ENCODE measurements at places on chromosomes 4 and X. TPM values are rescaled to one million over a fixed set of nuclear protein-coding genes. Genes with fewer than 3 reads are reported as not detected.

RIBC1 gene
- polyA plus RNA-seq, result 4.4 TPM

NAT8L gene
- 36.3 TPM for polyA plus RNA-seq

C1QTNF7 gene
- polyA plus RNA-seq, result 0.22 TPM

AKAP4 gene
- polyA plus RNA-seq, result not detected

LIMCH1 gene
- 28.2 TPM for polyA plus RNA-seq

INTU gene
- 0.78 TPM for polyA plus RNA-seq

NR3C2 gene
- polyA plus RNA-seq, result 2.8 TPM

SHROOM4 gene
- 4.6 TPM for polyA plus RNA-seq

PRDX4 gene
- 68.8 TPM for polyA plus RNA-seq

CSAG1 gene
- 1.9 TPM for polyA plus RNA-seq

GYPA gene
- polyA plus RNA-seq, result not detected
